ENCODE measurements at places on chromosomes 16 and 17. TPM values are rescaled to one million over a fixed set of nuclear protein-coding genes. Genes with fewer than 3 reads are reported as not detected.
A peak's percentile ranks its signal among the peaks of the same experiment; 100 is the strongest.

DNA sequence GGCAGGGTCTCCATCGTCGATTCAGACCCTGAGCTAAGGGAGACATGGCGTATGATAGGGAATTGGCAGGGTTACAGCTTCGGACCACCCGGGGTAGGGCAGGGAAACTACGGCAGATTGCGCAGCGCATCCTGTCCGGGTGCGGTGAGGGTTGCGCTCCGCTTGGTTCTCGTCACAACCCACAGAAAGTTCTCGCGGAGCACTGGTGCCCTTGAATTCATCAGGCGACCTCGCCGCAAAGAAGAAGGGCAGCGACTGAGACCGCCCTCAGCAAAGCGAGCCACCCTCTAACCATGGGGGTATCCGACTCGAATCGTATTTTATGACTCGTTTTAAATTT, 1.2 kb downstream of the HS3ST3B1 start:
- peak overlapping the region; percentile 86 for H3K4me3 ChIP-seq
- H3K27me3 ChIP-seq: no peaks in the 10 kb centered on the region
- no peaks in the 10 kb centered on the region for H3K36me3 ChIP-seq
- H3K27ac ChIP-seq: peak overlapping the region; percentile 94
- DNase-seq: peak; percentile 66
- H3K4me1 ChIP-seq: peaks cover 26% of the 10 kb centered on the region

DNA sequence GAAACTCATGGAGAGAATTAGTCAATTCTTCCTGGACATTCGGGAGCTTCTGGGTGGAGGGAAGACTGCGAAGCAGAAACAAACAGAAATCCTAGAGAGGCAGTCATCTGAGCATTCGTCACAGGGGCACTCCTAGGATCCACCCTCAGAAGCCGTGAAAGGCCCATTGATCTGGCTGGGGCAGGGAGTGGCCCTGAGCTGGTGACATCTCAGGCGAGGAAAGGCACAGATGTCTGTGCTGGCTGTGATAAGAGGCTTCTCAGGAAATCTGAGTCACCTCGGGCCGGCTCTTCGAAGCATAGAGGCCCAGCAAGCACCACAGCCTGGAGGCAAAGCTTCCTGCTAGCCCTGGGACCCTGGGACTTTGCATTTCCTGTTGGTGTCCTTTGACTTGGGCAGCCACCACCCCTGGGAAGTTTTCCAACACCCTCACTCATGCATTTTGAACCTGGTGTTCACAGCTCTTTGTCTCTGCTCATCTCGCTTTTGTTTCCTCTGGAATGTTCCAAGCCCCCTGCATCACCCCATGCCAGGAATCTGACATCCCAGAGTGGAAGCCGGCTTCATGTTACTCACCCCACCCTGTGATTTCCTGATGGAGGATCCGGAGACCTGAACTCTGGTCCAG, 23.3 kb upstream of the CDRT4 start:
- DNase-seq: peak; percentile 59
- no peaks in the 10 kb centered on the region for H3K4me1 ChIP-seq
- H3K27ac ChIP-seq: no peak overlapping the region
- no peaks in the 10 kb centered on the region for H3K36me3 ChIP-seq
- no peak overlapping the region for H3K4me3 ChIP-seq

- no peak overlapping the region for H3K27ac ChIP-seq
- H3K27me3 ChIP-seq: no peaks in the 10 kb centered on the region
- no peaks in the 10 kb centered on the region for H3K36me3 ChIP-seq
- no peak overlapping the region for H3K4me3 ChIP-seq
- DNase-seq: no peak
These were observed 22.2 kb downstream of the ADAM11 start for GRCh38 chr17:44780845-44781480.

DNA sequence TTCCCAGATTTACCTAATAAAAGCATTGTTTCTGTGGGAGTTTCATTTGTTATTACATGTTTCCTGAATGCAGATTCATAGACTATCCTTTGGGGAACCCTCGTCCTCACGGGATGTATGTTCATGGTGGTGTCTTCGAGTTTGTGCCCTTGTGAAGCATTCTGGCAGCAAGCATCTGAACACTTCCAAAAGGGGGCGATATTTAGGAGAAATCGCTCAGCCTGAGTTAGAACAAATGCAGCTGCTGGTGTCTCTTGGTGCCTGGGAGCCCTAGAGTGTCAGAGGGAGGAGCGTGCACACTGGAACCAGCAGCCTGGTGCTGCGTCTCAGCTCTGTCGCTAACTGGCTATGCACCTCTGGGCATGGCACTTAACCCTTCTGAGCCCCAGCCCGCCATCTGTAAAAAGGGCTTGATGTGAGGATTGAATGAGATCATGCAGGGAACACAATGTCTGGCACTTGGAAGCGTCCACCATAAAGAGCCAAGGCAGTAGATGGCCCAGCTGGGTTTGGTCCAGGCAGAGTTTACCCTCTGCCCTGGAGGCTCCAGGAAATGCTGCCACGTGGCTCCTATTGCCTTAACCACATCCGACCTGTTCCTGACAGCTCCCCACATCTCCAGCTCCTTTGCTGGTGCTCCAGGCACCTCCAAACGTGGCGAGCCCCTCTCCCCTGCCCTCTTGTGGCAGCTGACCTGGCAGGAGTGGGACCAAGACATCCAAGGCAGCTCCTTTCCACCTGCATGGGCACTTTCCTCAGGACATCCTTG, 25.0 kb upstream of the C16orf78 start:
- no peak overlapping the region for H3K27ac ChIP-seq
- no peak overlapping the region for H3K4me3 ChIP-seq
- H3K27me3 ChIP-seq: no peaks in the 10 kb centered on the region
- no peaks in the 10 kb centered on the region for H3K4me1 ChIP-seq
- DNase-seq: no peak

CD300LB gene
- 0.07 TPM for total RNA-seq

All from right lobe of liver (tissue), 6 donors.